ENCODE measurements at places on chromosomes 6 and 20.

- DNase-seq: no peak
Observed at GRCh38 chr6:107064579-107065065, 36.6 kb downstream of the MTRES1 start.

DNA sequence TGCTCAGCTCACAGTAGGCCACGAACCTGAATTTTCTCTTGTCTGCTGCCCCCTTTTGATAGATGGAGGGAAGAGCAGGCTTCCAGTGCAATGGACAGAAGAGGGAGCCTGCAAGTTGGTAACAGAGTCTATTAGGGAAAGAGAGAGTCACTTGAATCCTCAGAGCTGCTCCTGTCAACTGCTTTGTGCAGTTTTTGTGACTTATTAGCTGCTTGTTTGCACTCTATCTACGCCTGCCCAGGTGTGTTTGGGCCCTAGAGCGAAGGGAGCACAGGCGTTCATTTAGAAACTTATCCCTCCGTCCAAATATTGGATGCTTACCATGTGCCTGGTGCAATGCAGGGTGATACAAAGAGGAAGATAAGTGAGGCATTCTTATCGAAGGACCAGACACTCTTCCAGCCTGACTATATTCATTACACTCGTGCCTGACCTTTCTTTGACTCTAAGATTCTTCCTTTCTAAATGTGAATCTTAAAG lies 11.6 kb upstream of the SLC2A12 start:
- peak; percentile 44 for DNase-seq

DNA sequence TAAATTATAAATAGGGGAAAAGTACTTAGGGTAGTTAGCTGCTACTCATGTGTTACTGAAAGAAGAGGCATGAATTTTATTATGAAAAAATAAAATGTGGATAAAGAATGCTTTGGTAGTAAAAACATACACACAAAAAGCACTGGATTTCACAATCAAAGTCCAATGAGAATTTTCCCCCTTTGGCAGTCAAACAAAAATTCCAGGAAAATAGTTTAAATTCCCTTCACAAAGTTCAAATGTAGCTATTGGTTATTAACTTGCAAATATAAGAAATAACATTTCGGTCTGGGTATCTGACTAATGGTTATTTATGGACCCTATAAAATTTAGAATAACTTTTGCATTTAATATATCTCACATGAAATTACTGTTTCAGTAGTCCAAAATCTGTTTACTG lies 210.4 kb downstream of the FOXC1 start:
- no peak for DNase-seq

GRCh38 chr6:170185175-170185978 lies 105.5 kb downstream of the DLL1 start:
- no peak for DNase-seq

DNA sequence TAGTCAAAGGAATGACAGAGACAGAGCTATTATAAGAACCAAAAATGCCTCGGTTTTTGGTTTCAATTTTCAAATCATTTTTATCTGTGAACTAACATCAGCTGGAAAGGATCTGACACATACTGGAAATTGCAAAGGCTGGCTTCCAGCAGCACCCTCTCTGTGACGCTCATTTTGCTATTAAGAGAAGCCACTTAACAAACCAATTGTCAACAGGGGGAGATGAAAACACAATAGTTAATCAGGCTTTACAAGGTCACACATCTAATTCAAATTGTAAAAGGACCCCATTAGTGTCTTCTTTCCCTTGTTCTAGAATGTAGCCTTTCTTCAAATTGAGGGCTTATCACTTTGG lies 160.5 kb downstream of the TFAP2B start:
- DNase-seq: no peak
